ENCODE measurements at places on chromosomes 11 and 22. TPM values are rescaled to one million over a fixed set of nuclear protein-coding genes. Genes with fewer than 3 reads are reported as not detected.

Gene FAR1
- total RNA-seq = 75.7 TPM

Gene NOX4
- 0.37 TPM for total RNA-seq

Gene SEC14L6
- not detected for total RNA-seq

Gene GAL3ST3
- total RNA-seq = not detected

Gene UBQLNL
- total RNA-seq = not detected

Gene PLEKHA7
- total RNA-seq = 0.20 TPM

Gene OR8D1
- total RNA-seq = not detected
